ENCODE measurements at places on chromosomes 11 and 22. TPM values are rescaled to one million over a fixed set of nuclear protein-coding genes. Genes with fewer than 3 reads are reported as not detected.

- no peak overlapping the region for H3K4me3 ChIP-seq
- no peaks in the 10 kb centered on the region for H3K4me1 ChIP-seq
- no peak overlapping the region for H3K27ac ChIP-seq
- H3K36me3 ChIP-seq = no peaks in the 10 kb centered on the region
- H3K27me3 ChIP-seq = no peaks in the 10 kb centered on the region
- DNase-seq = peak; percentile 32
Measured at GRCh38 chr11:8251616-8252295, 11.9 kb downstream of the LMO1 start.

- H3K27me3 ChIP-seq = no peaks in the 10 kb centered on the region
- no peaks in the 10 kb centered on the region for H3K36me3 ChIP-seq
- DNase-seq = no peak
Measured at GRCh38 chr11:19025481-19026406, 34.8 kb downstream of the MRGPRX2 start.

- DNase-seq = no peak
- no peaks in the 10 kb centered on the region for H3K27me3 ChIP-seq
- H3K4me1 ChIP-seq = peaks cover 7% of the 10 kb centered on the region
- H3K4me3 ChIP-seq = no peak overlapping the region
Measured at GRCh38 chr11:10107497-10107896, 186.5 kb downstream of the SBF2 start.

GRCh38 chr11:75262436-75262835 lies 21.9 kb downstream of the TPBGL start:
- no peak overlapping the region for H3K4me3 ChIP-seq
- no peak for DNase-seq
- H3K36me3 ChIP-seq = no peaks in the 10 kb centered on the region
- no peaks in the 10 kb centered on the region for H3K27me3 ChIP-seq
- no peaks in the 10 kb centered on the region for H3K4me1 ChIP-seq
- no peak overlapping the region for H3K27ac ChIP-seq

DNA sequence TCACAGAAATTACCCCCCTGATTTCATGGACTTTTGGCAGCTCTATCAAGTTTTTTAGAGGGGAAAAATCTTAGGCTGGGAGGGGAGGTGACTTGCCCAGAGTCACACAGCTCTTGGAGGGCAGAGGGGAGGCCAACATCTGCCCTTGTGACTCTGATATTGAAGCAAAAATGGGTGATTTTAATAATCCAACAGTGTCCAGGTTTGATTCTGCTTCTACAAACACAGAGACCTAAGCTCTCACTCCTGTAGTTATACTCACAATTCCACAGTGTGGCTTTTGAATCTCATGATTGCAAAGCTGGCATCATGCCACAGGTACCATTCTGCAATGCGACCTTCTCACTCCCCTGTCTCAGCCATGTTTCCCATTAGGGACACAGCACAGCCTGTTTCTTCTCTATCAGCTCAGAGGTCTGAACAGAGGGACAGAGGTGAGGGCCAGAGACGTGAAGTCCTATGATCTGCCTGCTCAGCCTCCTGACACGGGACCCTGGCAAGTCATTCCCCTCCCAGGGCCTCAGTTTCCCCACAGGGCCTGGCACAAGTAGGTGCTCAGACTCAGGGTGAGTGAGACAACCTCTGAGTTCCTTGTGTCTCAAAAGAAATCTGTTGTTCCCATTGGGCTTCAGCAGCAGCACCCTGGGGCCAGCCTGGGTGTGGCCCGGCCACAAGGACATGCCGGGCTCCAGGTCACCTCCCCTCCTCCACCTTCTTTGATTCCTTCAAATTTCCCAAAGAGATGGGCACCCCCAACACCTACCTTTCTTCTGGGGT lies 766 bp downstream of the APOL2 start:
- peaks cover 4% of the 10 kb centered on the region for H3K4me1 ChIP-seq
- no peaks in the 10 kb centered on the region for H3K27me3 ChIP-seq

- no peaks in the 10 kb centered on the region for H3K4me1 ChIP-seq
- peak overlapping the region; percentile 54 for H3K27ac ChIP-seq
- no peak overlapping the region for H3K4me3 ChIP-seq
- H3K36me3 ChIP-seq = no peaks in the 10 kb centered on the region
- H3K27me3 ChIP-seq = no peaks in the 10 kb centered on the region
Measured at GRCh38 chr11:88535916-88536547, 198.5 kb upstream of the CTSC start.

SPATA19 gene
- total RNA-seq = not detected
